ENCODE measurements at places on chromosomes 7 and 10. TPM values are rescaled to one million over a fixed set of nuclear protein-coding genes. Genes with fewer than 3 reads are reported as not detected.

GRCh38 chr10:59753267-59753666 is at the start of gene MRLN:
TSS of gene MRLN (minus strand) at chr10:59753455.
- DNase-seq, result no peak

DNA sequence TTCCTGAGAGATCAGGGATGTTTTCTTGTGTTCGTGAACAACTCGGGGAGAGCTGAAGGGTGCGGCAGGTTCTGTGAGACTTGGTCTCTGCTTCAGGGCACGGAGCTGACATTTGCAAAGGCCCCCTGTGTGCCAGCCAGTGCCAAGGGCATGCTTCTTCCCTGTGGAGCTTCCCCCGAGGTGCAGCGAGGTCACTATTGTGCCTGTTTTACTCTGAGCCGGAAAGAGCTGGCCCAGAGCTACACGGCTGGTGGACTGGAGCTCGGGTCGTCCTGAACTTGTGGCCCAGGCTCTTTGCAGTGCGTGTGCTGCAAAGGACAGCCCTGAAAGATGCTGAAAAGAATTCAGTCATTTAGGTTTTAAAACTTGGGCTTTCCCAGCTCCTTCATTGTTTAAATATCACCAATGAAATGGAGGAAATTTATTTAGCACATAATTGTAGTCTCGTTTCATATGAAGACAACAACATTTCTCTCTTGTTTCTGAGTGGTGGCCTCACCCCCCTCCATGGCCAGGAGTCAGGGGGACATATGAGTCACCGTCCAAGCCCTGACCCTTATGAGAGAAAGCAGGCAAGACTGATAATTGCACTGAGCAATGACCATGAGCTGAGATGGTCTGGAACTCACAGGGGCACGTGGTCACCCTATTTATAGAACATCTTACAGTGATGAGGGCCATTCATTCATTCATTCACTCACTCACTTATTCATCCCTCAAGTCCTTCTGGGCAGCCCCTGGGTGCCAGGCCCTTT is 102.6 kb downstream of the PTPRE start:
- no peak for DNase-seq

DNA sequence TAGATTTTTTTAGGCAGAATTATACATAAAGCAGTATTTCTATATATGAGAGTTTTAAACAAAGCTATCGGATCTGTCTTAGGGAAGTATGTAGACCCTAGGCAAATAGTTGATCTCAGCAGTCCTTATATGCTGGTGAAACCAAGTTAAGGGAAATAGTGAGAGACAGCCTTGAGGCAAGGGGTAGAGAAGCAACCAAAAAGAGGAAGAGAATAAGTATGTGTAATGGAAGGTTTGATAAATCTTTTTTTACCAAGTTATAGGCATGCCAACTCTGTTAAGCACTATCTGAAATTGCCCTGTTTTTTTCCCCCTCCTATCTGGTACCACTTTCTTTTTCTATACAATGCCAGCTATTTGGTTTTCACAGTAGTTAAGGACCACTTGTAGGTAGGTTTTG is 19.9 kb downstream of the SPAG6 start:
- no peak for DNase-seq

GRCh38 chr10:79202188-79203013 is 133.6 kb downstream of the ZMIZ1 start:
- no peak for DNase-seq

- no peak for DNase-seq
These were observed 843.6 kb downstream of the PCDH15 start for GRCh38 chr10:53957401-53957800.

GRCh38 chr7:36512616-36513015 is 123.0 kb downstream of the ANLN start:
- no peak for DNase-seq

DNA sequence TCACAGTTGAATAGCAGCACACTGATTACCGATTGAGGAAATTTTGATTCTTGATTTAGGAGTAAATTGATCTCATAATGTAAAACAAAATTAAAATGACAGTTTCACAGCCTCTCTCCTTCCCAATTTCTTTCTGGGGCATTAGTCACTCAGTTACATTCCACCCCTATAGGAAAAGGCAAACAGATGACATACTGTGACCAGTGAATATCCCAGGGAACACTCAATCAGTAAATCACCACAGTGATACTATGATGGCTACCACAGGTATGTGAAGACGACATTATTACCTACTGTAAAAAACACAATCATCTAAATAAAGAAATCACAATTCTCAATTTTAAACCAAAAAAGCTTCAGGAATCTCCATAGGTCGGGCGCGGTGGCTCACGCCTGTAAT is 15.5 kb downstream of the CTTNBP2 start:
- DNase-seq, result no peak

DNA sequence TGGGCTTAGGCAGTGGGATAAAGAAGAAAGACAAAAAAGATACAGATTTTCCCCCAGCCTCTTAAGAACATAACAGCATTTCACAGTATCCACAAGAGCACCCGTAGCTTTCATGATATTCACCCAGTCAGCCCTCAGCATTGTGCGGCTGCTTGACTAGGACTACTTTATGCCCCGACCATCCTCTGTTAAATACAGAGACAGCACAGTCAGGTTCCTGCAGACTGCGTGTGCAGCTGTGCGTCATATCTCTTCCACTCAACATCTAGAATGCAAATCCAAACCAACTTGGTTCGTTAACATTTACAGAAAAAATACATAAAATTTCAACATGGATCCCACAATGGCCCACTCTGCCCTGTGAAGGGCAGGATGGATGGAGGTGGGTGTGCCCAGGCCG is 33.8 kb downstream of the PIK3AP1 start:
- no peak for DNase-seq

DNA sequence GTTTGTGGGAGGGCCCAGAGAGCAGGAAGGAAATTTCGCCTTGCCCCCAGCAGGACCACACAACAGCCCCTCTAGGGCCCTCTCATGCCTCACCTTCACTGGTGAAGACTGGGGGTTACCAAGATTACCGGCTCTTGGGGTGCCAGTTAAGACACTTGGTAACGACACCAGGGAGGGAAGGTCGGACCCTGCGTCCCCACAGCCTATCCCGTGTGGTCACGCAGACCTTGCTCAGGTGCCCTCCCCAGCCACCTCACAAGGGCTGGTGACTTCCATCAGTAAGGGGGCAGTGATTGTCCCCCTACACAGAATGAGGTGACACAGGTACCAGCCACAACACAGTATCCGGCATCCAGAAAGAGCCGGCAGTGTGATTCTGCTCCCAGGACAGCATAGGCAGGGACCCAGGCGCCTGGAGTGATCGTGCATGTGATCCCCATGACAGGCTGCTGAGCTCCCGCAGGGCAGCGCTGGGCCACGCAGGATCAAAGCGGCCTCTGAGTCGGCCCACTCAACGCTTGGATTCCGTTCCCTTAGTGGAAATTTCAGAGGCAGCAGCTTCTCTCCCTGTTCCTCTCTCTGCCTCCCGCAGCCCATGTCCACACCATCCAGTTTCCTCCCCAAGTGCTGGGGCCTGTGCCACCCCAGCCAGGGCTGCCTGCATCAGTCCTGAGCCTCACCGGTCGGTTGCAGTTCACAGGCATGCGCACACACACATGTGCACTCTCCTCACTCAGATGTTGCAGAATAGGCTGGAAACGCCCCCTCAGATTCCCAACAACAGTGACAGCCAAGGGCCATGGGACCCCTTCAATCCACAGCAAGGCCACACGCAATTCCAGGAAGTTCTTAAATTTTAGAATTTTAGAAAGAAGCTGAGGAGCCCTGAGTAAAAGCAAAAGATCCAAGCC is 35.8 kb downstream of the CAMK2B start:
- DNase-seq, result no peak

The C10orf95 gene
- total RNA-seq, result not detected

GRCh38 chr7:141397236-141398163 is 153.7 kb upstream of the AGK start:
- DNase-seq, result no peak

DNA sequence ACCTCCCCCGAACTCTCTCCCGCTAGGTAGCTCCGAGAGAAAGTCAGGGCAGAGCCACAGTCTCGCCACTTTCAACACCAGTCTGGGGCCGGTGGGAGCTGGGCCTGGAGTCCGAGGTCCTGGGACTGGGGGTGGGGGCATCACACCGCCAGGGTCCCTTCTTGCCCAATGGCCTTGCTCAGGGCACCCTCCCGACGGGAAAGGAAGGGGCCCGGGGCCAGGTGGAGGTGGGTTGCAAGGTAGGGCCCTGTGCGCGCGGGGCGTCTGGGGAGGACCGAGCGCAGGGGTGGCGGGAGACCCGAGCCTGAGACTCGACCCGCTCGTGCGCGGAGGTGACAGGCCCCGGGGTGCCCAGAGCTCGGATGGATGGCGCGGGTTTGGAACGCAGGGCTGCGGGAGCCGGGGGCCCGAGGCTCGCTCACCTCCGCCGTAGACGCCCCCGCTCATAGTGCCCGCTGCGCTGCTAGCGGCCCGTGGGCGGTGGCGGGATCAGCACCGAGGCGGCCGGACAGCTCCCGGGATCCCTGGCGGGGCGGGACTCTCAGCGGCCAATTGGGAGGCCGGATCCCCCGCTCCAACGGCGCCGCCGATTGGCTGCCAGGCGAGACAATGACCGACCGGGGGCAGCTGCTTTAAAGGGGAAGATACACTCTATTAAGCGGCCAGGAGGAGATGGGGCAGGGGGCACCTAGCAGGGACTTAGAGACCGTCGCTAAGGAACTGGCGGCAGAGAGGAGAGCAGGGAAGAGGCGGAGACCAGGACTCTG is at the start of gene ACTL6B:
Gene ACTL6B (minus strand): TSS at position 541 of the 767 bp plus-strand sequence. CDS start 94 bp downstream, at position 447.
- no peak for DNase-seq

The METTL27 gene
- total RNA-seq, result 0.41 TPM

GRCh38 chr10:34244756-34245484 is 570.2 kb downstream of the PARD3 start:
- DNase-seq, result no peak

The PNLIPRP3 gene
- not detected for total RNA-seq

The GPER1 gene
- 1.8 TPM for total RNA-seq

The CALHM1 gene
- not detected for total RNA-seq

GRCh38 chr10:61894133-61894532 is 7.4 kb upstream of the ARID5B start:
- DNase-seq, result no peak

DNA sequence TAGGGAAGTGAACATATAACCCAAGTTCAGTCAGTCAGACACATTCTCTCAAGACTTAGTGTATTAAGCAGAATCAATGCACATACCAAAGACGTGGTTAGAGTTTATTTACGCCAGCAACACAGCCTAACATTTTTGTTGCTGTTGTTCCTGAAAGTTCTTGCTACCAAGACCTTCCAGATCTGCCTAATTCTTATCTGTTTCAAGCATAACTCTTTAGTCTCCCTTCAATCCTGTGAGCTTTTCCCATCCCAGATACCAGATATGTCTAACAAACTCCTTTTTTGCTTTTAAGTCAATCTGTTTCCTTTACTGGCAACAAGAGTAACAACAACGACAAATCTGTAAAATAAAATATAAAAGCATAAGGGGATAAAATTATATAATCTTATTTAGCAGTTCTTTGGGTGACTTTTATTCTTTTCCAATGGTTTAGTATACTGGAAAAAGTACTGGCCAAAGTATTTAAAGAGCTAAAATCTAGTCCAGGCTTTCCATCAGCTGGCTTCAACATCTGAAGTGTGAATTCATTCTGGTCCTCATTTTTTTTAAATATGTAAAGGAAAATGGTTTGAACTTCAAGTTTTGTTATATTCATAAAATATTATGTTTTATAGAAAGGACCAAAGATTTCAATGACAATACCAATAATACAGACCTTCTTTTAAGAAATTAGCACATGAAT is 193.8 kb downstream of the IMMP2L start:
- DNase-seq, result no peak

DNA sequence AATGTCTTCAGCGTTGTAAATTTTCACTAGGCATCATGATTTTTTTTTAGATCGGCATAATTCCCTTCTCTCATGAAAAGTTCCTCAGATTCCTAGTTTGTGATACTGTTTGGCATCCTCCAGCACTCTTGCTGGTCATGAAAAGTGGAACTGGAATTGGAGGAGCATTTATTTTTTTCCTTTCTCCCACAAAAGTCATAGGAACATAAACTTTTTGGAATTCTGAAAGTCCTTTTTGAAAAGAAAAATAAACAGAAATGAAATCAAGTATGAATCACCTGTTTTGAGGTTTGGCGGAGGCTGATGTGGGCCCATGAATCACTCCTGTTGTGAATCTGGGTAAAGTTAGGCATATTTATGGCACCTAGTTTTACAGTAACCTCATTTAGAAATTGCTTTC is 17.7 kb downstream of the CACNB2 start:
- no peak for DNase-seq

- no peak for DNase-seq
These were observed 92.0 kb upstream of the PRR15 start for GRCh38 chr7:29471444-29472138.

GRCh38 chr10:80540981-80541750 is 3.5 kb downstream of the SH2D4B start:
- DNase-seq, result no peak

GRCh38 chr7:4854916-4855315 is 6.9 kb downstream of the PAPOLB start:
- DNase-seq, result no peak

The CCZ1B gene
- total RNA-seq, result 43.0 TPM

The VIPR2 gene
- total RNA-seq, result not detected

- DNase-seq, result no peak
These were observed 26.5 kb upstream of the TMEM229A start for GRCh38 chr7:124059375-124059774.

DNA sequence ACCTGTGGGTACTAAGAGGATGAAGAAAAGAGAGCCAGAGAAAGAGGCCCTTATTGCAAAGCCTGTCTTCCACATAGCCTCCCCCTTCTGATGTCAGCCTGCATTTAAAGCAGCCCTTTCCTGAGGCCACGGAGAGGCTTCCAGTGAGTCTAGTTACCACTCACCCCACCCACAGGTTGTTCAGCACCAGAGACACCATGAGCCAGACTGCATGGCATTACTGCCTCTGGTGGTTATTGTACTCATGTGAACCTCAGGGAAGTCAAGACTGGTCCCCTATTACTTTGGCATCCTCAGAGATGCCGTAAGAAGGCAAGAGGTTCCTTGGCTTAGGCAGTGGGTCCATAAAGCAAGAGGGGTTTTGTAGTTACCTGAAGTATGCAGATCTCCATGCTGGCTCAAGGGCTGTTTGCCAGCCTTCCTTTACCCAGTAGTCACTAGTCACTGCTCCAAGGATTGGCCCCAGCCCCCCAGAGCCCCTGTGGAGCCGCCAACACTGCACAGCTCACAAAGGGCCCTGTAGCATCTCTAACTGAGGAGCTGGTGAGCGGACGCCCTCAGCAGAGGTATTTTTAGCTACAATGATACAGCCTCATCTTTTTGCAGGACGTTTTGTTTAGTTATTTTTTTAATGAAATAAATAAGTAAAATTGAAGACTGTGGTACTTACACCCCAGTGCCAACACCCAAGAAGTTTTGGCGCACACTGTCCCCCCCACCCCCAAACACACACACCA is 20.7 kb downstream of the LRRC4 start:
- DNase-seq, result no peak

GRCh38 chr7:155229548-155230168 is 68.0 kb upstream of the INSIG1 start:
- no peak for DNase-seq

Measured in glomerular endothelial cell (primary cell).